Endothelial cell of umbilical vein (primary cell): ENCODE measurements at places on chromosomes 7 and 10. TPM values are rescaled to one million over a fixed set of nuclear protein-coding genes. Genes with fewer than 3 reads are reported as not detected.
A peak's percentile ranks its signal among the peaks of the same experiment; 100 is the strongest.

DNA sequence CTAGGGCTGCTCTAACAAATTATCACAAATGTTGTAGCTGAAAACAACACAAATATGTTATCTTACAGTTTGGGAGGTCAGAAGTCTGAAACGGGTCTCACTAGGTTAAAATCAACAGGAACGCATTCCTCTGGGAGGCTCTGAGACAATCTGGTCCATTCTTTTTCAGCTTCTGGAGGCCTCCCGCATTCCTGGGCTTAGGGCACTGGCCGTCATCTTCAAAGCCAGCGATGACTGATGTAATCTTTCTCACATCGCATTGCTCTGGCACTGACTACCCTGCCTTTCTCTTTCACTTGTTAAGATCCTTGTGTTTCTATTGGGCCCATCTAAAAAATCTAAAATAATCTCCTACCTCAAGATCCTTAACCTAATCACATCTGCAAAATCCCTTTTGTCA lies 1071.5 kb upstream of the C7orf33 start:
- no peak for DNase-seq

GRCh38 chr10:36725581-36726520 lies 399.5 kb upstream of the ANKRD30A start:
- peak; percentile 66 for DNase-seq

- DNase-seq: no peak
Observed at GRCh38 chr7:129436335-129436923, 2.2 kb downstream of the STRIP2 start.

Gene HOXA10
- 24.4 and 27.6 TPM in 2 replicates for total RNA-seq

GRCh38 chr7:44380831-44381493 lies 55.6 kb upstream of the CAMK2B start:
- no peak for DNase-seq

DNA sequence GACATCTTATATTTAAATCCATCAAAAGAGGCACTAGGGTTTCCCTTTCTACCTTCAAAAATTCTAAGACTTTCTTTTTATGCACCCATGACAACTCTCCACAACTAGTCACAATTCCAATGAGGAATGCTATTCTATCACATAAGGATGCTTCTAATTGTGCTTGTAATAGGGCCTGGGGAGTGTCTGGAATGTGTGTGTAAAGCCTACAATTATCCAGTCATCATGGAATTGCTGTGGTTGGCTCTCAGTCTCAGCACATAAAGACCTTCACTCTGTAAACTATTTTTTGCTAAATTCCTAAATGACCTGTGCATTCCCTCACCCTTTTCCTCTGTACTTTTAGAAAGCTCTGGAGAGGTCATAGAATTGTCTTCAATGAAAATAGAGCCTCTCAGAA lies 86.7 kb downstream of the EPDR1 start:
- no peak for DNase-seq

GRCh38 chr7:133977409-133978274 lies 149.5 kb upstream of the LRGUK start:
- DNase-seq: no peak

GRCh38 chr7:94338921-94339371 lies 55.7 kb upstream of the COL1A2 start:
- no peak for DNase-seq

Gene CPA5
- total RNA-seq: not detected in 2 replicates

Gene CCZ1
- 84.1 and 95.5 TPM in 2 replicates for total RNA-seq

Gene WDR11
- total RNA-seq: 58.9 and 73.9 TPM in 2 replicates

DNA sequence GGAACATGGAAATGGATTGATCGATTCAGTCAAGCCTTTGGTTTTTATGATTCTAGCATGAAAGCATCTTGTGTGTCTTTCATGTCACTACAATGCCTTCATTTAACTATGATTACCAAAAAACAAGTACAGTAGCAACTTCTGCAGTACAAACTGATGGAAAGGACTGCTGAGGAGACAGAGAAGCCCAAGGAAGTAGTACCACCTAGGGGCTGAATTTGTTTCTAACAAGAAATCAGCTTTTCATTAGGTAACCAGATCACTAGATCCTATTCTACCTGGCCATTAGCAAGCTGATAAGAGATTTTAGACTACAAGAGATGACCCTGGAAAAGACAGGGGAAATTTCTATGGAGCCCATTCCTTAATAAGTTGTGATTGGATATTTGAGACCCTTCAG lies 3.2 kb upstream of the IFIT1 start:
- peak; percentile 45 for DNase-seq

- DNase-seq: no peak
Observed at GRCh38 chr10:32713560-32713959, 244.5 kb downstream of the ITGB1 start.

GRCh38 chr10:88687853-88688467 lies 18.1 kb upstream of the LIPK start:
- DNase-seq: peak; percentile 31

GRCh38 chr7:98808751-98809460 lies 60.9 kb downstream of the TMEM130 start:
- no peak for DNase-seq

Gene TMEM176A
- total RNA-seq: not detected in 2 replicates

Gene DDX50
- total RNA-seq: 25.9 and 28.2 TPM in 2 replicates

DNA sequence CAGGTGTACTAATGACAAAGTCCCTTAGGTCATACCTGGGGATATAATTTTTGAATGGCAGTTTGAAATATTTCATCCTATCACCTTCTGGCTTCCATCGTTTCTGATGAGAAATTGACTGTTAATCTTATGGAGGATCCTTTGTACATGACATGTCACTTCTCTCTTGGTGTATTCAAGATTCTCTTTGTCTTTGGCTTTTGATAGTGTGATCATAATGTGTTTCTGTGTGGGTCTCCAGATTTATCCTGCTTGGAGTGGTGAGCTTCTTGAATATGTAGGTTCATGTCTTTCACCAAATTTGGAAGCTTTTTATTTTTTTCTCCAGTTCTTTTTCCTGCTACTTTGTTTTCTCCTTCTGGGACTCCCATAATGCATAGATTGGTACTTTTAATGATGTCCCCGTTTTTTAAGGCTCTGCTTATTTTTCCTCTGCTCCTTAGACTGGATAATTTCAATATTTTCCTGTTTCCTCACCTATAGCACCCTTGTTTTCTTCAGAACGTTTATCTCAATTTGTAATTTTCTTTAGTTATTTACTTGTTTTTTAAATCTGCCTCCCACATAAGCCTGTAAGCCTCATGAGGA lies 4.4 kb downstream of the RBM33 start:
- no peak for DNase-seq

GRCh38 chr10:88755753-88756152 lies 4.1 kb upstream of the LIPN start:
- DNase-seq: no peak

DNA sequence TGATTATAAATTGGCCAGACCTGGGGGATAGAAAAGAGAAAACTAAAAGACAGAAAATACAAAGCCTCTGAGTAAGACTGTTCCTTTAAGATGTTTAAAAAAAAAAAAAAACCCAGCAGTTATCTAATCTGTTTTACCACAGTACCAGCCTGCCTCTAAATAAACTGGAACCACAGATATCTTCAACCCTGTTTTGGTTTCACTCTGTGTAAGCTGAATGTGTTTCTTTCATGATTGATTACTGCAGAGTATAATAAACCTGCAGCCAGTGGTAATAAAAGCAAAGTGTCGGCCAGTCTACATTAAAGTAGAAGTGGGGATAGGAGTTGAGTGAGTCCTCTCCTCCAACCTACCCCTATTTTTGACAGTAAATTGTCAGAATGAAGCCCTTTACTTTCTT lies 40.6 kb downstream of the MGAM2 start:
- DNase-seq: no peak

Gene ASAH2
- 1.1 and 3.4 TPM in 2 replicates for total RNA-seq

DNA sequence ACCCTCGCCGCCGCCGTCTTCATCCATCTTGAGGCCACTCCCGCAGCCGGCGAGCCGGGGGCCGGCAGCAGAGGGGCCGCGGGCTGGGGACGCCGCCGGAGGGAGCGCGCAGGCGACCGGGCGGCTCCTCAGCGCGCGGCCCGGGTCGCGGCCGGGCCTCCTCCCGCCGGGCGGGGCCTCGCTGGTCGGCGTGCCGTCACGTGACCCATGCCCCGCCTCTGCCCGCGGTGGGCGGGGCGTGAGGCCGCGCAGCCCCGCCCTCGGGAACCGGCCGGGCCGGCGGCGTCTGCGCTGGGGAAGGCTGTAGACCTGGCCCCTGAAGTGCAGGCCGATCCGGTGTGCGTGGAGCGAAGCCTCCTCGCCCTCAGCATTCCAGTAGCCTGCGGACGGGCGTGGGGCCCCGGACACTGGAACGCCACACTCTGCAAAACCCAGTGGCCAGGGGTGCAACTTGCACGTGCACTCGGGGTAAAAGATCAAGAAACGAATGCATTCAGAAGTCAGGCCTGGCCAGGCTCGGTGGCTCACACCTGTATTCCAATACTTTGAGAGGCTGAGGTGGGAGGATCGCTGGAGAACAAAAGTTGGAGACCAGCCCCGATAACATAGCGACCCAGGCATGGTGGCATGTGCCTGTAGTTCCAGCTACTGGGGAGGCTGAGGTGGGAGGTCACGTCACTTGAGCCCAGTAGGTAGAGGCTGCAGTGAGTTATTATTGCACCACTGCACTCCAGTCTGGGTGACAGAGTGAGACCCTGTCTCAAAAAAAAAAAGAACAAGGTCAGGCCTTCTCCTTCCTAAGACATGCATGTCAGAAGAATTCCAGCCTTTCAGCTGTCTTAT lies at the start of gene CYTH3:
Gene CYTH3 (minus strand): TSS at position 144 of the 843 bp plus-strand sequence. CDS start 117 bp downstream, at position 27.
- DNase-seq: peak; percentile 79

GRCh38 chr10:52484206-52485065 lies 170.4 kb downstream of the DKK1 start:
- no peak for DNase-seq

GRCh38 chr7:37111459-37111858 lies 337.2 kb downstream of the ELMO1 start:
- DNase-seq: no peak

DNA sequence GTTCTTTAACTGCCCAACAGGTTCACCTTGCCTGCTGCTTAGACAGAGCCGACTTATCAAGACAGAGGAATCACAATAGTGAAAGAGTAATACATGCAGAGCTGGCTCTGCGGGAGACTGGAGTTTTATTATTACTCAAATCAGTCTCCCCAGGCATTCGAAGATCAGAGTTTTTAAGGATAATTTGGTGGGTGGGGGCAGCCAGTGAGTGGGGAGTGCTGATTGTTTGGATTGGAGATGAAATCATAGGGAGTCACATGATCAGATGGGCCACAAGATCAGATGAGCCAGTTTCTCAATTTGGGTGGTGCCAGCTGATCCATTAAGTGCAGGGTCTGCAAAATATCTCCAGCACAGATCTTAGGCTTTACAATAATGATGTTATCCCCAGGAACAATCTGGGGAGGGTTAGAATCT lies 131.3 kb downstream of the AKR1D1 start:
- no peak for DNase-seq

Gene LRRC4
- 3.8 and 7.1 TPM in 2 replicates for total RNA-seq

Gene SORCS1
- total RNA-seq: not detected in 2 replicates

Gene DRGX
- total RNA-seq: not detected in 2 replicates

DNA sequence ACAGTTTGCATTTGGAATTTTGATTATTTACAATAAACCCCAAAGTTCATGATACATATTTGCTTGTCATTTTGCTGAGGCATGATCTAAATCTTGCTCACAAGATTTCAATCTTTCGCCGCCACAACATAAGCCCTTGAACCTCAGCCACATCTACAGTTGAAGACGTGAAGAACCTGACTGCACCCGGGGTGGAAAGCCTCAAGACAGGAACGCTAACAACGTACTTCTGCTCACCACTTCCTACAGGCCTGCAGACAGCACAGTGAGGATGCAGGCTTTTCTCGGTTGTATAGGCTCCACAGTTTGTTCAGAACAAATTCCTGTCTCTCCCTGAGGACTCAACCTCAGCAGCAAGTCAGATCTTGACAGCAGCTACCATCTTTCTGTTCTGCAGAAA lies 393.8 kb upstream of the PRKCQ start:
- no peak for DNase-seq

GRCh38 chr10:118843647-118844265 lies 89.0 kb upstream of the CACUL1 start:
- no peak for DNase-seq

DNA sequence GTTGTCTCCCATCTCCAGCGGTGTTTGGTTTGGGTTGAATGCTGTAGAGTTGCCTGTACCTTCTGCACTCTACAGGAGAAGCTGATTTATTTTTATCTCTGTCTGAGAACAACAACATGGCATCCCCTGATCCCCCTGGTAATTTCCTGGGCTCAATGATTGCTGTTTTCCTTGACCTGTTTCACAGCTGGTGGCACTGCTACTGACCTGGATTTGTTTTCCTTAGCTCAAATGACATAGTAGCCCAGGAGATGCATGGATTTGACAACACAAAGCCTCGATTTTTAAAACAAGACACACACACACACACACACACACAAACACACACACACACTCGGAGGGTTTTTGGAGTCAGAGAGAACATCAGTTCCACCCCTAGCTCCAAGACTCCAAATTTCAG lies 301.6 kb downstream of the NRG3 start:
- DNase-seq: no peak

DNA sequence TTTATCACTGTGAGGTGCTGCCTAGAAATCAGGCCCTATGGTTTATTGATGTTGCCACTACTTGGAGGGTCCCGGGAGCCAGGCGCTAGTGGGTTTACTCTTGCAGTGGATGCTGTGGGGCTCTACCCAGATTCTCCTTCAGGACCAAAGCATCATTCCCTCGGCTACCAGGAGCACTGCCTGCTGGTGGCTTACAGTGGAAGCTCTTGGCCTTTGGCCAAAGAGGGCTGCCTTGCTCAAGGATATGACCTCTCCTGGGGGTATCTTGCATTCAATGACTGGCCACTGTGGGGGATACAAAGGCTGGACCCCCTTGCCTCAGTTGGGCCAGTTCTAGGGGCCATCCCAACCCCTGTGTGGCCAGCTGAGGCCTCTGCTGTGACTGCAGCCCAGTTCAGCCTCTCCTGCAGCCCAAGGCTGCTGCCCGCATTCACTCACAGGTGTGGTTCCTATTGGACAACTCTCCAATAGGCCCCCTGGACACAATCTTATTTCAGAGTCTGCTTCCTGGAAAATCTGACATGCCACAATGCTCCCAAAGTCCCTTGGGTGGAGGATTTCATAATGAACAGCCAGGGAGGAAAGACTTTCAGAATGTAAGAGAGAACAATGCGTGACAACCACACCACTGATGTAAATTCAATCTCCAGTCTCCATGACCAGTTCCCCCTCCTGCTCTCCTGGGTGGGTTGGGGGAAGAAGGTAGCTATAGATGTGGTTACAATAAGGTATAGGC lies 196.3 kb downstream of the SNX10 start:
- no peak for DNase-seq

Gene PI4K2A
- total RNA-seq: 19.7 and 20.4 TPM in 2 replicates

Gene UCMA
- total RNA-seq: not detected in 2 replicates

DNA sequence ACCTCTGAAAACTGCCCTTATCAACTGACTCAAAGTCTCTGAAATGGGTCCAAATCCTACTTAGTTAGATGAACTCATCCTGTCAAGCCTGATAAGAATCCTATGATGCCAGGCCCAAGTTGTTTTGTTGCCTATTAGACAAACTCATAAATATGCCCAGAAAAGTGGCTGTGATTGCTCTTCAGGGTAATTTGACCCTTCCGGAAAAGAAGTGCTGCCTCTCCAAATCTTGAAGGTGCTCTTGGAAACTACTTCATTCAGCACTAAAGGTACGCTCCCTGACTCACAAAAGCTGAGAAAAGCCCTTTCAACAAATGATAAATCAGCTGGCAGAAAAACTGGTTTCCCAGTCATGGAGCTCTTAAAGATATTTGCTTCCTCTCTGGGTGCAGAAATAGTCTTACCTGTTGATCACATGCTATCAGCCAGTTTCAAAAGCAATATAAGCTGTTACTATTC lies 6.7 kb downstream of the IFIT5 start:
- DNase-seq: no peak
